ENCODE measurements at places on chromosomes 1 and 21.

DNA sequence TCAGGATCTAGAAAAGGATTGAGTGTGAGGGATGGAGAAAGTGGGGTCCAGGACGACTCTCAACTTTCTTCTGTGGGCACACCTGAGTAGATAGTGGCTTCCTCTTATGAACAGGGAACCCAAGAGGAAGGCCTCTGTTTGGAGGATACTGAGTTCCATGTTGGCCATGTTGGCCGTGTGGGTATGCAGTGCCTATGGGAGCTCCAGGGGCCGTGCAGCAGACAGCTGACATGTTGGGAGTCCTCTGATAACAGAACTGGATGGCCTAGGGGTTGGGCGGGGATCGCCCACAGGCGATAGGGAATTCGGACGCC lies 43.0 kb downstream of the TMEM53 start:
- peak; percentile 49 for DNase-seq

DNA sequence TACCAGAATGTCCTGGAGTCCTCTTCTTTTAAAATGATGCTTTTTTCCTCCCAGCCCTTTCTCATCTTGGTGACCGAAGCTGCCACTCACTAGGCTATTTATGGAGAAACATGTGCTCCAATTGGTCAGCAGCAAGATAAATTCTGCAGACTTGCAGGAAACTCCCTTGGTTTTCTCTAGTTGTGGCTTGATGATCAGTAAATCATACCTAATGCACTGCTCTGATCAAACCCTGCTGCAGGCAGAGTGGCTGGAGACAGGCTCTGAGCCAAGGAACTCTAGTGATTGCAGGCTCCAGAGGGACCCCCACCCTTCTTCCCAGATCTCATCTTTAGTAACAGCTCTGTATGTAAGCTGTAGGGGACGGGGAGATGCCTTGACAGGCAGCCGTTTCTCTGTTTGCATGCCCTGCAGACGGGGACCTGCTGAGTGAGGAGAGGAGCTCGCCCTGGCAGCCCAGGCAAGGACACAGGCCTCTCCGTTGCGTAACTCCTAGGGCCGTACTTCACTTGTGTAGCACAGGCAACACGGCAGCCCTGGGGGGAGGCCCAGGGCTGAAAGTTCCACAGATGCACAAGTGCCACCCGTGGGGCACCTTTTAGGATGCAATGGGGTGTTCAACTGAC lies 14.5 kb downstream of the SLC6A17 start:
- no peak for DNase-seq

DNA sequence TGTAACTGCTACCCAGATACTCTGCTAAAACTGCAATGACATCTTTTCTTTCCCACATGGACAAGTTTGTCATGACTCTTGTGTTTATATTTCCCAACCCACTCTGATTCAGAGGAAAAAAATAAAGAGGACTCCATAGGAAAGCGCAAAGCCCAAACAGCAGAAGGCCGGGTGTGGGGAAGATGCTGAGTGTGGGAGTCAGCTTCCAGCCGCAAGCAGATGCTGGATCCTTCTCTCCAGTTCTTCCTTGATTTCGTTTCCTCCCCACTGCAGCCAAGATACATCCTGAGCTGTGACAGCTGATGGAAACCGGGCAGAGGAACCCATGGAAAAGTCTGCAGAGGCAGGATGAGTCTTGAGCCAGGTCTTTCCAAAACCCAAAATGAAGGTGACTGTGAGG lies 498.2 kb downstream of the PLPP3 start:
- DNase-seq: no peak

- DNase-seq: no peak
Measured at GRCh38 chr1:234921266-234922062, 207.2 kb downstream of the TOMM20 start.
